ENCODE measurements at places on chromosomes 6 and 20. TPM values are rescaled to one million over a fixed set of nuclear protein-coding genes. Genes with fewer than 3 reads are reported as not detected.

FBXL4 gene
- total RNA-seq: 12.9 TPM

STX7 gene
- 28.2 TPM for total RNA-seq

IBTK gene
- 103 TPM for total RNA-seq

MYB gene
- 0.43 TPM for total RNA-seq

SNAP25 gene
- total RNA-seq: 5.9 TPM

ZSWIM3 gene
- 5.2 TPM for total RNA-seq

ABHD16B gene
- not detected for total RNA-seq

FOXC1 gene
- 1.0 TPM for total RNA-seq

DEFB132 gene
- total RNA-seq: not detected

Data from placental pericyte (primary cell).